Stimulated activated CD8-positive, alpha-beta memory T cell treated with anti-CD3 and anti-CD28 coated beads, Interleukin-15, amount 100 ng/mL, for 4 hours (primary cell): ENCODE measurements at places on chromosomes 4 and X.

- no peak for DNase-seq
Observed at GRCh38 chr4:87257523-87257922, 37.1 kb upstream of the KLHL8 start.

DNA sequence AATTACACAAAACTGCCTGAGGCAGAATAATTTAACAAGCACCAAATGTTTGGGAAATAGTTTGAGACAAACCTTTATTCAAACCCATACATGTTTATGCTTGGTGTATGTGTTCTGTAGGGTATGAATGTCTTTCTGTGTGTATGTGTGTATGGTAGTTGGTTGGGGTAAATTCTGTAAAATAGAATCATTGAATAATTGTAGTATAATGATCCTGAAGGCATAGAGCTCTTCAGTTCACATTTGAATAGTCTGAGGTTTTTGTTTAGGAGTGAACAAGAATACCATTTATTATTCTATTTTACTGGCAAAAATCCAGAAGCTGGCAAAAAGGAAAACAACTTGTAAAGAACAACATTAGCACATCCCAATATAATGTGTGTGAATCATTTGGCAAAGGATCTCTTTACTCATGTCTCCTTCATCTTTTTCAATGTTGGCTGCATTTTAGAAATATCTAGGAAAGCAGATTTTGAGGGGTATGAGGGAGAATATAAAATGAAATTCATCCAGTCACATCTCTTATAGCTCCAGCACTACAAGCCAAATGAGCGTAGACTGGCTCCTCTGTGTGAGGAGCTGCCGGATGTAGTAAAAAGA lies 360.0 kb downstream of the CHIC1 start:
- no peak for DNase-seq

GRCh38 chr4:99679204-99679603 lies 21.6 kb upstream of the C4orf54 start:
- no peak for DNase-seq

GRCh38 chr4:26020881-26021280 lies 106.9 kb downstream of the SMIM20 start:
- no peak for DNase-seq

DNA sequence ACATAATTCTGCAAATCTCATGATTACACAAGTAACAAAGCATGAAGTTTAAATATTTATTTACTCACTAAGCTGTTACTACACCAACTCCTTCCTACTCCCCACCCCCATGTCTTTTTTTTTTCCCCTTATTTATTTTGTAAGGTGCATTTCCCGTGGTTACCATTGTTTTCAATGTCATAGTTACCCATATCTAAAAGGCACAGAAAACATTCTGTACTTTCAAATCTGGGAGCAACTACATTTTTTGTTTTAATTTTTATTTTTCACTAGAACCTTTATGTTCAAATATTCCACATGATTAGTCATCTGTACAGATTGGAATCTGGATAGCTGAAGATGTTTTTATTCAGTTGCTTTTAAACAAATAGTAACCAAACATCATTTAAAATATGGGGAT lies 62.8 kb downstream of the PPP3CA start:
- DNase-seq, result no peak

DNA sequence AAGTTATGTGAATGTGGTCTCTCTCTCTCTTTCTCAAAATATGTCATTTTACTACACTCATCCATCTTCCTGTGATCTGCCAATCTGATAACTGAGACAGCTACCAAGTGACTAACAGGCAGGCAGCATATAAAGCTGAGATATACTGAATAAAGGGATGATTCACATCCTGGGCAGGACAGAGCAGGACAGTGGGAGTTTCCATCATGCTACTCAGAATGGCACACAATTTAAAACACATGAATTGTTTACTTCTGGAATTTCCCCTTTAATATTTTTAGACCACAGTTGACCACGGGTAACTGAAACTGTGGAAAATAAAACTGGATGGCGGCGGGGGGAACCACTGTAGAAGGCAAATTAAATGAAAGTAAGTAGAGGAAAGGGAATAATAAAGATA lies 58.6 kb upstream of the DCTD start:
- DNase-seq, result no peak

- no peak for DNase-seq
Observed at GRCh38 chrX:108323751-108324150, 114.5 kb downstream of the COL4A6 start.

DNA sequence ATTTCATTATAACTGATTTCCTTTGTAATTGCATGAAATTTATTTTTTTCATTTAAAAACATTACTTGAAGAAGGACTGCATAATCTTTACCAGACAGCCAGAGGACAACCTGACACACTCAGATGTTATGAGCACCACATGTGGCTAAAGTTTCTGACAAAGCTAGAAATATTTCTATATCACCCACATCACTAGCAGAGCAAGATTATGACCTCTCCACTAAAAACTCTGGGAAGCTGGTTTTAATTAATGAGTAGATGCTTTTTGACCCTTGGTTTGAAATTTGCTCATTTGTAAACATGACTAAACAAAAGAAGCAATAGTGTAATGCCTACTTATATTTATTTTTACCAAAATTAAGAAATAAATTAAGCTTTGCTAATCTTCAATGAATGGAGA lies 661.5 kb upstream of the EPHA5 start:
- no peak for DNase-seq

DNA sequence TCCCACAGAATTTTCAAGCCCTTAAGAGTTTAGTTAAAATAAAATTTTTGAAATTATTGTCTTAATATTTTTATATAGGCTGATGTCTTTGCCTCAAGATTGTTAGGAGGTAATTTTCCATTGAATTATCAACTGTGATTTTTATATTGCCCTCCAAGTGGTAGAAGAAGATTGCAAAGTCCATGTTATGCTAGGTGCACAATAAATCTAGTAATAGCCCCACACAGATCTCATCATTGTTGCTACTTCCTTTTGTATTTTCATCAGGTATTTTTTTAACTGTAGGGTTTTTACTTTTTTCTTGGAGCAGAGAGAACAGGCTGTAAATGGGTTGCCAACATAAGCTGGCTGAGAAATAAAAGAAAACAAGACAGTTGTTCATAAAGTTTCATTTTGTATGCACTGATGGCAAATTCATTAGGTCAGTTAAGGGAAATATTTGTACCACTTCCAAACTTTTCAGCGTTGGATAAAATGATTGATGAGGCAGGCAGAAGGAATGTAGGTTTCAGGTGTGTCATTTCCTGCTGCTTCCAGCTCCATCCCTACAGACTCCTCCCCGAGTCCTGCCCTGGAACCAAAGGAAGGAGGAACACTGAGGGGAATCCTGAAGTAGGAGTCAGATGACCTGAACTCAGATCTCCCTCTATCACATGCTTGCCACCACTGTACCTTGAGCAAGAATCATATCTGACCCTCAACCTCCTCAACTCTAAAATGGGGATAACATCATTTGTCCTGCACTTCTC lies 105.5 kb downstream of the PRRG1 start:
- DNase-seq, result no peak

DNA sequence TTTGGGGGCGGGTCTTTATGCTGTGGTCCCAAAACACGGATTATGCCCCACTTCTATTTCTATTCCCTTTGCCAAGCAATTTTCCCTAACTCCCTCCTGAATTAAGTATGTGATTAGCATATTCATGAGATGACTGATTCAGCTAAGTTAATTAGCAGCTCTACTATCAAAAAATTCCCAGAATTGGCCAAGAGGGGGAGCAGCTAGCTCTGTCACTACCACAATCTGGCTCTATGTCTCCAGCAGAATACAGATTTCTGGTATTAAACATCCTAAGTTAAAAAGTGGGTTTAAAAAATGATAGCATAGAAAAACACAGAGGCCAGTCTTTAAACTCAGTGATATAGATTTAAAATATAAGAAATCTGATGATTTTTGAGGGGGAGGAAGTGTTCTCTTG lies 80.3 kb downstream of the GPC4 start:
- no peak for DNase-seq

GRCh38 chr4:106803083-106803482 lies 233.0 kb downstream of the DKK2 start:
- no peak for DNase-seq

GRCh38 chr4:111434586-111434985 lies 710.7 kb upstream of the FAM241A start:
- no peak for DNase-seq

DNA sequence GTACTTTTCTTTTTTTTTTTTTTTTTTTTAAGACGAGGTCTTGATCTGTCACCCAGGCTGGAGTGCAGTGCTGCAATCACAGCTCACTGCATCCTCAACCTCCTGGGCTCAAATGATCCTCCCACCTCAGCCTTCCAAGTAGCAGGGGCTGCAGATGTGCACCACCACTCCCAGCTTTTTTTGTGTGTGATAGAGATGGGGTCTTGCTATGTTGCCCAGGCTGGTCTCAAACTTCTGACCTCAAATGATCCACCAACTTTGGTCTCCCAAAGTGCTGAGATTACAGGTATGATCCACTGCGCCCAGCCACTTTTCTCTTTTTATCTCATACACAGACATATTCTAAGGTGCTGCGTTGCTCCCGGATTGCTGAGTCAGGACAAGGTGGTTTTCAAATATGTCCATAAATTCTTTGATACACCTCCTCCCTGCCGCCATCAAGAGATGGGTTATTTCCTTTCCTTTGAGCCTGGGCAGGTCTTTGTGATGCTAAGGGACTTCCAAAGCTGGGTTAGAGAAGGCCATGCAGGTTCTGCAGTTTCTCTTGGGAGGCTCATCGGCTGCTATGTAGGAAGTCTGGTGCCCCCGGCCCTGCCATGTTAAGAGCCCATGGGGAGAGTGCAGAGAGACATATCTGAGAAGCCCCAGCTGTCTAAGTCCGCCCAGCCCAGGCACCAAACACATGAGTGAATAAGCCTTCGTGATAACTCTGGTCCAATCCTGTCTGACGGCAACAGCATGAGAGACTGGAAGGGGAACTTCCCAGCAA lies 8.4 kb upstream of the PLA2G12A start:
- DNase-seq, result no peak

DNA sequence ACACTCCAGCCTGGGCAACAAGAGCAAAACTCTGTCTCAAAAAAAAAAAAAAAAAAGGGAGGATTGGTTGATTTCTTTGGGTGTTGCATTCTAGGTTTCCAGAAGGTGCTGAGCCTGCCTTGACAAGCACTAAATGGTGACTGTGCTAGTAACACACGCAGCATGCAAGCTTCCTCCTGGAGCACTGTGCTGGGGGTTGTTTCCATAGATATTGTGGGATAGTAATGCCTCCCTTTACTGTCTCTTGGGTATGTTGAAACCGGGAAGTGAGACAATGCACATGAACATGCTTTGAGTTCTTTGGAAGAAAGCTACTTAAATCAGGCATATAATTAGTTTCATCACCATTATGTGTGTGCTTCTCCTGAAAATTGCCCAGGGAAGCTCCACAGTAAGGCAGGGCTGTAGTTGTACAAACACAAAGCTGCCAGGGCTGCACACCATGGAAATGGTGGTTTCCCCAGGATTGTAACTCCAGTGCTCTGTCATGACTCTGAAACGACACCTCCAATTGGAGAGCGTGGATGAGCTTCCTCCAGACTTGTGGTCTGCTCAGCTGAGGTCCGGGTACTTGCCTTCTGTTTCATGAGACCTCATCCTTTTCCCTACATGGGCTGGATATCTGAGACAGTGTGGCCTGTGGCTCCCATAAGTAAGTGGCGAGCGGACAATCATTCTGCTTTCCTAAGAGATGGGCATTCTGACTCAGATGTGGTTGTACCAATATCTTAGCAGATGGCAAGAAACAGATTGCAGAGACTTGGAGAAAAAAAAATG lies 31.5 kb upstream of the STOX2 start:
- DNase-seq, result no peak

DNA sequence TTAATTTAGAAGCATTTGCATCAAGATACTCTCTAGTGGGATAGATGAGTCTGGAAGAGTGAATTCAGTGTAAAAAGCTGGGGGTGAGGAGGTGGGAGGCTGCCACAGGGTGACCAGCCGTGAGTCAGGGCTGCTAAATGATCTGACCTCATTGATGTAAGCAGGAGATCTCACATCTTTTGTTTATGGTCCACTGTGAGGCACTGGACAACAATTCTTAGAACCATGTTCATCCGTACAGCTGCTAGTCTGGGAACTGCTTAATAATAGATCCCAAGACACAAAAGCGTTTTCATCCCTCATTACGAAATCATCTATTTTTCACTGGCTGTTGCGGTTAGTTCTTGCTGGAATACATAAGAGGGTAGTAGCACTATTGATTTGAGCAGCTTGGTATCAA lies 14.1 kb downstream of the KLF3 start:
- no peak for DNase-seq

- DNase-seq, result no peak
Observed at GRCh38 chr4:102715057-102715456, 45.7 kb downstream of the MANBA start.

- no peak for DNase-seq
Observed at GRCh38 chrX:116009861-116010710, 160.5 kb upstream of the AGTR2 start.

GRCh38 chr4:31192341-31192740 lies 472.2 kb downstream of the PCDH7 start:
- no peak for DNase-seq

- no peak for DNase-seq
Observed at GRCh38 chrX:115563633-115564162, 2.7 kb downstream of the PLS3 start.

GRCh38 chrX:94435799-94436198 lies 761.8 kb downstream of the FAM133A start:
- DNase-seq, result no peak

GRCh38 chrX:109848461-109849050 lies 115.5 kb upstream of the ACSL4 start:
- DNase-seq, result no peak

GRCh38 chr4:81359207-81359606 lies 112.5 kb downstream of the RASGEF1B start:
- DNase-seq, result no peak

DNA sequence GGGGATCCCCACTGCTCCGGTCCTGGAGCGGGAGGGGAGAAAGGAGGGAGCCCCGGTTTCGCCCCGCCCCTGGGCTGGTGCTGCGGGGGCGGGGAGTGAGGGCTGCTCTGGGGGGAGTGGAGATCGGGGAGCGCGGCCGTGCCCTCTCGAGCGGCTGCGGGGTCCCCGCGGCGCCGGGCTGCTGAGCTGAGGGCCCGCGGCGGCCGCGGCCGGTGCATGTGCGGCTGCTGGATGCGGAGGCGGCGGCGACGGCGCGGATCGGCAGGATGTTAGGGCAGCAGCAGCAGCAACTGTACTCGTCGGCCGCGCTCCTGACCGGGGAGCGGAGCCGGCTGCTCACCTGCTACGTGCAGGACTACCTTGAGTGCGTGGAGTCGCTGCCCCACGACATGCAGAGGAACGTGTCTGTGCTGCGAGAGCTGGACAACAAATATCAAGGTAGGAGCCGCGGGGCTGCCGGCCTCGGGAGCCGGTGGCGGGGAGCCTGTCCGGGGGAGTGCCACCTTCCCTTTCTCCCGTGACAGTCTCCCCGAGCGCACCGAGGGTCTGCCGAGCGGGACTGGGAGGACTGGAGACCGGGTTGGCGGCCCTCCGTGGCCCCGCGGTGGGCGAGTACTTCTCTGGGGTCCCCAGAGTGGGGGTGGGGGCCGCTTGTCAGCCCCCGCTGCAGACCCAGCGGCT lies at the start of gene ING2:
Gene ING2, plus strand, starts transcription at position 129 of the 681 bp plus-strand sequence. Its CDS starts 138 bp downstream, at position 267.
- no peak for DNase-seq
